EL (cell line): ENCODE measurements at places on chromosomes 12 and 14.

- no peak for DNase-seq
These were observed 15.9 kb downstream of the UBE2N start for GRCh38 chr12:93425736-93426411.

GRCh38 chr12:50567926-50568325 lies 63.1 kb downstream of the DIP2B start:
- peak; percentile 45 for DNase-seq

- DNase-seq = no peak
These were observed 172.4 kb downstream of the CALM1 start for GRCh38 chr14:90569201-90569600.

DNA sequence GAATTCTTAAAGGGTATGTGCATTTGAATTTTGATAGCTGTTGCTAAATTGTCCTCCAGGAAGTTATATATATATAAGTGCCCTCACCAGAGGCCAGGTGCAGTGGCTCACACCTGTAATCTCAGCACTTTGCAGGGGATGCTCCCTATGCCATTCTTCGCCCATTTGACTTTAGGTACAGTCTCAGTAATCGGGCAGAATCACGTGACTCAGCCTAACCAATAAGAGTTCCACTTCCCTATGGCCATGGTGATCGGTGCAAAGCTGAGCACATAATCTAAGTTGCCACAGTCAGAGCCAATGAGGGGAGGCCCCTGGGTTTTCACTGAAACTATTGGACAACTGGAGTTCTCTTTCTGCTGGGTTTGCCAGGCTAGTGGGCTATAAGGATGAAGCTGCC lies 274.6 kb upstream of the TBX3 start:
- no peak for DNase-seq

DNA sequence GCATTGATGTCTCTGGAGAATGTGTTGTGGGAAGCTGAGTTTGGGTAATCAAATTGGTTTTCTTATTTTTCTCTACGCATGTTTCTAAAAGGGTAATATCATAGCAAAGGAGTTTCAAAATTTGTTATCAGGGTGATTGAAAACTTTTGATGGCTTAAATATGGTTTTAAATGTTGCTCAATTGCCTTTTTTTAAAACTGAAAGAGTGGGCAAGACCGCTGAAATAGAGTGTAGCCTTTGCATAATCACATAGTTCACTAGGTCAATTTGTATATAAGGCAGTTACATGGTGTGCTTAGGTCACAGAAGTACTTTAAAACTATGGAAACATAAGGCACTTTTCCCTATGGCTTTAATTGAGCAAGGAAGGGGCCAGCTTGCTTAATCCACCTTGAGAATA lies 167.4 kb downstream of the SNAPC1 start:
- no peak for DNase-seq

- no peak for DNase-seq
These were observed 11.2 kb upstream of the MAP1LC3B2 start for GRCh38 chr12:116547955-116548501.

DNA sequence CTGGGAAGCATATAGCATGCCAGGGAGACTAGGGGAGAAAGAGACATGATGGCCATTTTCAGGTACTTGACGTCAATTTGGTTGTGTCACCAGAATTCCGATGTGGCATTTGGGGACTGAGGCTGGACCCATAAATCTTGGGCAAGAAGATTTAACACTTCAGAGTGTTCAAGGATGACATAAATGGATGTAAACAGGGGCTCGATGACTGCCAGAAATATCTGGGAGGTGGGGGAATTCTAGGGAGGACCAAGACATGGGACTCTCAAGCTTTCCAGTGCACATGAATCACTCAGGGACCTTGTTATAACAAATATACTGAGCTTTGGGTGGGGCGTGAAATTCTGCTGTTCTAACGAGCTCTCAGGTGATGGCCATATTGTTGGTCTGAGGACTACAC lies 17.8 kb downstream of the HAL start:
- no peak for DNase-seq
